Right atrium auricular region (tissue), 2 donors: ENCODE measurements at places on chromosomes 7 and 10. TPM values are rescaled to one million over a fixed set of nuclear protein-coding genes. Genes with fewer than 3 reads are reported as not detected.

SFTPA1 gene
- not detected for total RNA-seq

SLC18A2 gene
- not detected for total RNA-seq

ASIC3 gene
- total RNA-seq: 1.2 TPM

SFMBT2 gene
- total RNA-seq: 7.9 TPM

SDK1 gene
- 3.6 TPM for total RNA-seq

CPXM2 gene
- 8.5 TPM for total RNA-seq

CTNNA3 gene
- total RNA-seq: 23.8 TPM

TFR2 gene
- not detected for total RNA-seq

DNA sequence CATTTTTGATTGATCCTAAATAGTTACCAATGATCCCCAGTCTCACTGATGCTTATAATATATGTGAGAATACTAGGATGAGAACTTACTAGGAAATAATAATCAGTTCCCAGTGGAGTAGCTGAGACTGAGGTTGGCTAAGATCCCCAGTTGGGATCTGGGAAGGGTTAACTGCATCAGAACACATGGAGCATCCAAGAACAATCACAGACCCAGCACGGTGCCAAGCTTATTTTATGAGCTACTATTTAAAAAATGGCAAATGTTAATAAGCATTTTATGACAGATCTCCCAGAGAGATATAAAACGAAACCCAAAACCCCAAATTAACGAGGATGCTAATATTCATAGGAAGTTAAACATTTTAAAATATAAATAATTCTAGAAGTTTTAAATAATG lies 379.5 kb downstream of the THSD7A start:
- H3K4me1 ChIP-seq: no peaks in the 10 kb centered on the region
- DNase-seq: no peak
- no peaks in the 10 kb centered on the region for H3K27me3 ChIP-seq
- H3K27ac ChIP-seq: no peak overlapping the region
- H3K4me3 ChIP-seq: no peak overlapping the region

DNA sequence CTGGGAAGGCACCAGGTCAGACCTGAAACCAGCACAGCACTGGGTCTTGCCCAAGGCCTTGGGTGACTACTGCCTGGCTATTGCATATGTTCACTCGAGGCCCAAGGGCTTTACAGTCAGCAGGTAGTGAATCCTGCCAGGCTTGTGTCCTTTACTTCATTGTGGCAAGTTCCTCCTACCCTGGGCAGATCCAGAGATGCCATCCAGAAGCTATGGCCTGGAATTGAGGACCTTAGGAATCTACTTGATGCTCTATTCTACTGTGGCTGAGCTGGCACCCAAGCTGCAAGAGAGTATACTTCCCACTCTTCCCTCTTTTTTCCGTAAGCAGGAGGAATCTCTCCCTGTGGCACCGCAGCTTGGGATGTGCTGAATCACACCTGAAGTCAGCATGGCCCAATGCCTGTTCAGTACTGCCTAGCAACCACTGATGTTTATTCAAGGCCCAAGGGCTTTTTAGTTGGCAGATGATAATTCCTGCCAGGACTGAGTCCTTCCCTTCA lies 246.7 kb upstream of the CTBP2 start:
- H3K36me3 ChIP-seq: no peaks in the 10 kb centered on the region
- no peaks in the 10 kb centered on the region for H3K27me3 ChIP-seq
- H3K4me1 ChIP-seq: no peaks in the 10 kb centered on the region

- H3K27me3 ChIP-seq: no peaks in the 10 kb centered on the region
- H3K4me3 ChIP-seq: no peak overlapping the region
- H3K4me1 ChIP-seq: no peaks in the 10 kb centered on the region
These were observed 25.0 kb downstream of the THSD7A start for GRCh38 chr7:11807000-11807399.

GRCh38 chr10:63522277-63522687 lies 1.1 kb downstream of the REEP3 start:
- DNase-seq: no peak
- peak overlapping the region; percentile 73 for H3K4me3 ChIP-seq
- H3K27ac ChIP-seq: peak overlapping the region; percentile 96
- H3K36me3 ChIP-seq: no peaks in the 10 kb centered on the region
- no peaks in the 10 kb centered on the region for H3K4me1 ChIP-seq
- H3K27me3 ChIP-seq: no peaks in the 10 kb centered on the region

GRCh38 chr7:140333223-140333622 lies 65.1 kb downstream of the SLC37A3 start:
- peaks cover 15% of the 10 kb centered on the region for H3K4me1 ChIP-seq
- H3K36me3 ChIP-seq: peaks cover 11% of the 10 kb centered on the region
- H3K27me3 ChIP-seq: no peaks in the 10 kb centered on the region
- no peak overlapping the region for H3K27ac ChIP-seq
- H3K4me3 ChIP-seq: no peak overlapping the region

DNA sequence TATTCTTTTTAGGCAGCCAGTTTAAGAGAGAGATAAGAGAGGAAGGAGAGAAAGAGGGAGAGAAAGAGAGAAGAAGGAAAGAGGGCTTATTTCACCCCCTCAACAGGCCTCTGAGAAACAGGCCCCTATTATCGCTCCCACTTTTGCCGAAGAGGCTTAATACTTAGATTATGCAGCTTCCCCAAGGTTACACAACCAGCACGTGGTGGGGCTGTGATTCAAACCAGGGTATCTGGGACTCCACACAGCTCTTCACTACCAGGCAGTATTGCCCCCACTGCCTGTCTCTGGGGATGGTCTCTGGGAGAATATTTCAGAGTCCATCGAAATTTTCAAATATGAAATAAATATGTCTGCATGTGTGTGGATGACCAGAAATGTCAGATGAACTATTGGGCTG lies 3.0 kb downstream of the GIMAP1 start:
- H3K4me1 ChIP-seq: no peaks in the 10 kb centered on the region
- H3K27ac ChIP-seq: peak overlapping the region; percentile 78
- no peaks in the 10 kb centered on the region for H3K27me3 ChIP-seq
- DNase-seq: no peak

DNA sequence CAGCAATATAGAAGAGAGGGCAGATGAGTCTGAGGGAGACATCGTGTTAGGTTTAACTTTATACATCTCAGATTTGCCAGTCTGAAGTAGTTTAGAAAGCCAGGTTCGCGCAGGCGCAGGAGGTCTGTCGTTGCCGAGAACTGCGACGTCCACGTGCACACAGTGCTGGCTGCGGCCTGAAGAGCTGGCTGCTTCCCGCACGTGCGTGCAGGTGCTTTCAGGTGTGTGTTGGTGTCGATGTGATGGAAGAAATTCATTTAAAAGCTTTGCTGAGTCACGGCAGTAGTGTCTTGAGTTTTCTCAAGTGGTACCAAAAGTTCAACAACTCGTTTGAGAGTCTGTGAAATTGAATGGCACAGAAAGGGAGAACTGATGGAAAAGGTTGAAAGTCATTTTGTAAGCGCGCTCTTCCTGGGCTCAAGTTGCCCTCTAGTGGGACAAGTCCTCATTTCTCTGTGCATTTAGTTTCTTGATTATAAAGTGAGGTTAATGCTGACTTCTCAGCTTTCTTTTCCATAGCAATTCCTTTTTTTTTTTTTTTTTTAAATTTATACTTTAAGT lies 18.6 kb downstream of the WDR37 start:
- no peak overlapping the region for H3K27ac ChIP-seq
- DNase-seq: peak; percentile 44
- no peaks in the 10 kb centered on the region for H3K27me3 ChIP-seq
- no peak overlapping the region for H3K4me3 ChIP-seq
- H3K4me1 ChIP-seq: peaks cover 5% of the 10 kb centered on the region

GRCh38 chr10:109239371-109239770 lies 683.9 kb downstream of the XPNPEP1 start:
- no peaks in the 10 kb centered on the region for H3K27me3 ChIP-seq
- DNase-seq: no peak
- no peaks in the 10 kb centered on the region for H3K36me3 ChIP-seq
- H3K4me1 ChIP-seq: no peaks in the 10 kb centered on the region

- H3K36me3 ChIP-seq: no peaks in the 10 kb centered on the region
- H3K27me3 ChIP-seq: no peaks in the 10 kb centered on the region
- H3K4me1 ChIP-seq: peaks cover 41% of the 10 kb centered on the region
- H3K27ac ChIP-seq: no peak overlapping the region
- no peak overlapping the region for H3K4me3 ChIP-seq
These were observed 4.3 kb downstream of the PFKP start for GRCh38 chr10:3071405-3072198.

- H3K36me3 ChIP-seq: peaks cover 8% of the 10 kb centered on the region
- H3K4me1 ChIP-seq: no peaks in the 10 kb centered on the region
- H3K27ac ChIP-seq: no peak overlapping the region
- no peak overlapping the region for H3K4me3 ChIP-seq
These were observed 1.5 kb downstream of the PMS2 start for GRCh38 chr7:6007386-6007785.
